ENCODE measurements at places on chromosomes 4 and X.

GRCh38 chr4:44845309-44845708 lies 119.0 kb upstream of the GNPDA2 start:
- DNase-seq: no peak

DNA sequence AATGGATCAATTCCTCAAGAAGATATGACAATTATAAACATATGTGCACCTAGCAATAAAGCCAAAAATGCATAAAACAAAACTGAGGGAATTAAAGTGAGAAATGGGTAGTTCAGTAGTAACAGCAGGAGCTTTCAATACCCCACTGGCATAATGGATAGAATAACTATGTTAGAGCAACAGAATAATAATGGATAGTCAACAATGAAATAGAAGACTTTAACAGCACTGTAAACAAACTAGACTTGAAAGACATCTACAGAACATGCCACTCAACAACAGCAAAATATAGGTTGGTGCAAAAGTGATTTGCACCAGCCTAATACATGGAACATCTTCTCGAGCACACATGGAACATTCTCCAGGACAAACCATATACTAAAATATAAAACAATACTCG lies 20.0 kb upstream of the MBNL3 start:
- DNase-seq: no peak

DNA sequence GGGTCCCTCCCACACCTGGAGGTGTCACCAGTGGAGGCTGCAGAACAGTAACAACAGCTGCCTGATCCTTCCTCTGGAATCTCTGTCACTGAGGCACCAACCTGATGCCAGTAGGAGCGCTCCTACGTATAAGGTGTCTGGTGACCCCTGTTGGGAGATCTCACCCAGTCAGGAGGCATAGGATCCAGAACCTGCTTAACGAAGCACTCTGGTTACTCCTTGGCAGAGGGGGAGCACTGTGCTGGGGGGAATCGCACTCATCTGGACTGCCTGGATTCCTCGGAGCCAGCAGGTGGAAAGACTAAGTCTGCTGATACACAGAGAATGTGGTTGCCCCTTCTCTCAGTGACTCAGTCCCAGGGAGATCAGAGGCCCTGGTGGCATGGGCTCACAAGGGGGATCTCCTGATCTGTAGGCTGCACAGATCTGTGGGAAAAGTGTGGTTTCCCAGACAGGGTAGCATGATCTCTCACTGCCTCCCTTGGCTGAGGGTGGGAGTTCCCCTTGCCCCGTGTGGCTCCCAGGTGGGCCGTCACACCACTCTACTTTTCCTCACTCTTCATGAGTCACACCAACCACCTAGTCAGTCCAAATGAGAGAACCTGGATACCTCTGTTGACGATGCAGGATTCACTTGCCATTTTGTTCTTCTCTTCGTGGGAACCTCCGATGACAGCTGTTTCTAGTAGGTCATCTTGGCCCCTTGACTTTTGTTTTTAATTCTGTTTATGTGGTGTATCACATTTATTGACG lies 305.9 kb downstream of the IDS start:
- DNase-seq: no peak

DNA sequence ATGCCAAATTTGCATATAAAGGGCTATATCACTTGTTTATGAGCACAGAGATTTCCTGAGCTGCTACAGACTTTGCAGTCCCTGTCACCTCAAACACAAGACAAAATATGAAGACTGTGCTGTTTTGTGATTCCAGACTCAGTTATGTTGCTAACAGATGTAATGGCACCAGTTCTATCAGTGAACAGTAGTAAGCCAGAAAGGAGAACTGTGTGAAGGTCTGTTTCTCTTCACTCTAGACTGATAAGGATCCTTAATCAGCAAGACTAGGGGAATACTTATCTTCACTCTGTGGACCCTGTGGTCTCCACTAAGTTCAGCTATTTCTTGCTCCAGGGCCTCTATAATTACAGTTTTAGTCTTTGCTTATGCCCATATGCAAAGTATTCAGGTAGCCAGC lies 82.7 kb downstream of the ANXA5 start:
- DNase-seq: no peak

- DNase-seq: no peak
Observed at GRCh38 chrX:56974408-56974807, 20.9 kb downstream of the SPIN3 start.

DNA sequence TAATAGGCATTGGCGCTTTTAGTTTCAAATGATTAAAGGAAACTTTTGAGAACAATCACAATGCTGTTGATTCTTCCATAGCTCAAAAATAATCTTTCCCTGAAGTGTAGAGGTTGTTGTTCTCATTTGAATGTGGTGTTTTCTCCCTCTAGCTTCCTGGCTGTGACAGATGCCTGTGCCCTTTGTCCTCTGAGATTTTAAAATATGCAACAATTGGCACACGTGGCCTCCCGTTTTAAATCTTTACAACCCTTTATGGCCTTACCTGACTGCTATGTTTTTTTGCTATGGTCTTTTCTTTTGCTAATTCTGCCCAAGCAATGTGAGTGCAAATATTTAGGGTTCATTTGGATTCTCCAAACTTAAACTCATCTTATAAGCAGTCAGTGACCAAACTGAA lies 22.9 kb upstream of the CASK start:
- no peak for DNase-seq

DNA sequence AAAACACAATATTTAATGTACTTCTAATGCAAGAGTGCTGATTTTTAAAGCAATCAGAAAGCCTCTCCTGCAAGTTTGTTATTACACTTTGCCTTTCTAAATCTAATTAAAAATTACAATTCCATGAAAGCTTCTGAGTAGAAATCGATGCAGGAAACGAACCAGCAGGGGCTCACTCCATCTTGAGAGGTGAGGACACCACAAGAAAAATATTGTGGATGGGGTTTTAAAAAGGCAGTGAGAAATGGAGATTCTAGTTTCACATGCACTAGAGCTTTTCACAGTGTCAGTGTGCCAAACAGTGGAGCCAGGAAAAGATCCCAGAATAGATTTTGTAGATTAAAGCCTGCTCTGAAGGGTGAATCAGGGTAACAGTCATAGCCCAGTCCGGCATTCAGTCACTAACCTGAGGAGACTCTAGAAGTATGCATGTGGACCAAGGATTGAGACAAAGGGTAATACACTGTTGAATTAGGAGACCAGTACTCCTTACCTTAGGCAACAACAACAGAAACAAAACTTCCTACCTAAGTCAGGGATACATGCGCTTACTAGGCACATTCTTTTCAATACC lies 362.3 kb downstream of the NAF1 start:
- no peak for DNase-seq

- DNase-seq: no peak
Observed at GRCh38 chrX:63283348-63283747, 67.8 kb downstream of the SPIN4 start.

- DNase-seq: no peak
Observed at GRCh38 chrX:108640817-108641216, 95.5 kb downstream of the IRS4 start.

DNA sequence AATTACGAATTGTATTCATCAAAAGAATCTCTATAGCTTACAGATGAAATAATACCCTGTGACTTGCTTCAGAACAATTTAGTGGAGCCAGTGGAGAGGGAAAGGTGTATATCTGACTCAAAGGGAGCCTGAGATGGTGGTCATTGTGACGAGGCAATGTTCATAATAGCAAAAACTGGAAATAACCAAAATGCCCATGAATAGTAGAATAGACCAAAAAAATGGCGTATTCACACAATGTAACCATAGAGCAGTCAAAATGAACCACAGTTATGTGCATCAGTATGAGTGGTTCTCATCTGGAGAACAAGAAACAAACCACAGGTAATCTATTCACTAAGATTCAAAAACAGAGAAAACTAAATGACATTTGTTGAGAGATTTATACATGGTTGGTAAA lies 125.3 kb upstream of the CLNK start:
- no peak for DNase-seq

DNA sequence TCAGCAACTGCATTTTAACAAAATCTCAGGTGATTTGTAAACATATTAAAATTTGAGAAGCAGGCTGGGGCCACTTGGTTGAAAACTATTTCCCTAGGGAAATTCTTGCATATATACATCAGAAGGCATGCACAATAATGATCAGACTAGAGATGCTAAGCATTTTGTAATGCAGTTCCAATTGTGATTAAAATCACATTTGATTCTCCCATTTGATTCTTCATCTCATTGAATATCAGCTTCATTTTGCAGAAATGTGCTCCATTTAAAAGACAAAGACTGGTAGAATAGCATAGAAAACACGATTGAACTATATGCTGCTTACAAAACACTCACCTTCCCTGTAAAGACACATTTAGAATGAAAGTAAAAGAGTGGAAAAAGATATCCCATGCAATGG lies 32.4 kb upstream of the FHIP1A start:
- DNase-seq: no peak

GRCh38 chr4:151173871-151174270 lies 74.4 kb downstream of the RPS3A start:
- no peak for DNase-seq

GRCh38 chr4:157315968-157316367 lies 95.4 kb downstream of the GRIA2 start:
- no peak for DNase-seq

DNA sequence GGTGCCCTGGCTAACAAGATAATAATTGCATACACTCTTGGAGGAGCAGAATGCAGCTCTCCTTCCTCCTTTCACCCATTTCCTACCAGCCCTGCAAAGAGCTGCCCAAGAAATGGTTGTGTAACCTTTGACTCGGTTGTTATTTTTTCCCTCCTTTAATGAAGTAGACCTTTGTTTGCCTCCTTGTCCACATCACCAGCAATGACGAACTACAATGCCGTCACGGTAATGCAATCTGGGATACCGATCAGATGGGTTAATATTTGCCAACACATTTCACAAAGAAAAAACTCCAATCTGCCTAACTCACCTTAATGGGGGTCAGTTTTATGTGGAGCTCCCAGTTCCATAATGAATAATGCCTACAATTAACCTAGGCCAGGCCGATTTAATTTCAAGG lies 32.0 kb downstream of the GPRIN3 start:
- DNase-seq: no peak

DNA sequence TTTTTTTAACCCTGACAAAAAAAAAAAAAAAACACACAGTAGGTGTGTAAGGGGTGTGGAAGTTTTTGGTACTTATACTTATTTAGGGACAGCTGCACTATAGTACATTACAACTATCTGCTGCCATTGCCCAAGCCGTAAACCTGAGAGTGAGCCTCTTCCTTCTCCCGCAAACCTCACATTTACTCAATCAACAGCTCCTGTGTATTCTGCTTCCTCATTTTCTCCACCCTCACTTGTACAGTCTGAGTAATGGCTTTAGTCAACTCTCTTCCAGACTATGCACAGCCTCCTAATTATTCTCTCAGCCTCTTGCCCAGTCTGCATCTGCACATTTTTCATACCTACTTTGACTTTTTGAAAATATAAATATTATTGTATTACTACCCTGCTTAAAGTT lies 362.0 kb downstream of the ADAM29 start:
- no peak for DNase-seq

DNA sequence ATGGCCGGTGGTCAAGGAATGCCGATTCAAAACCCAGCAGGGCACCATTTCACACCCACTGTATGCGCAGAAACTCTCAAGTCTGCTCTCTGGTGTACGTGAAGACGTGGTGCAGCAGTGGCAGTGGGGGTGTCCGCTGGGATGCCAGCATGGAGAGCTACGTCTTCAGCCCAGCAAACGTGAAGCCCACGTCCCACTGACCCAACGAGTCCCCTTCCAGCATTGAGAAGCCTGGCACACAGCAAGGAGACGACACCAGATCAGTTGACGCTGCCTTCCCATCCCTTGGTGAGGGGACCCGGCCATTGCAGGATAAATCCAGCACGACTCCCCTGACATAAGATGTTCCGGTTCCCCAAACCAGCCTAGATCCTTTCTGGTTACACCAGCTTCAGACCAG lies 2.2 kb upstream of the PLXNB3 start:
- DNase-seq: peak; percentile 10

- no peak for DNase-seq
Observed at GRCh38 chr4:119897260-119897659, 169.4 kb downstream of the MAD2L1 start.

DNA sequence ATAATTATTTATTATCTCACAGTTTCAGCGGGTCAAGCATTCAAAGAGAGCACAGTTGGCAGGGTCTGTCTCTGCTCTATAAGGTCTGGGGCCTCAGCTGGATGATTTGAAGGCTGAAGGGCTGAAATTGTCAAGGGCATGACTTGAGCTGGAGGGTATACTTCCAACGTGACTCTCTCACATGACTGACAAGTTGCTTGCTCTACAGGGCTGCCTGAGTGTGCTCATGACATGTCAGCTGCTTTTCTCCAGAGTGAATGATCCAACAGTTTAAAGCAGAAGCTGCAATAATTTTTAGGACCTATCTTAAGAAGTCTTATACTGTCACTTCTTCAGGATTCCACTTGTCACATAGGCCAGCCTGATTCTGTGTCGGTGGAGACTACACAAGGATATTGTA lies 51.2 kb downstream of the TIGD2 start:
- DNase-seq: no peak

- DNase-seq: no peak
Observed at GRCh38 chr4:23929248-23929647, 39.4 kb upstream of the PPARGC1A start.

DNA sequence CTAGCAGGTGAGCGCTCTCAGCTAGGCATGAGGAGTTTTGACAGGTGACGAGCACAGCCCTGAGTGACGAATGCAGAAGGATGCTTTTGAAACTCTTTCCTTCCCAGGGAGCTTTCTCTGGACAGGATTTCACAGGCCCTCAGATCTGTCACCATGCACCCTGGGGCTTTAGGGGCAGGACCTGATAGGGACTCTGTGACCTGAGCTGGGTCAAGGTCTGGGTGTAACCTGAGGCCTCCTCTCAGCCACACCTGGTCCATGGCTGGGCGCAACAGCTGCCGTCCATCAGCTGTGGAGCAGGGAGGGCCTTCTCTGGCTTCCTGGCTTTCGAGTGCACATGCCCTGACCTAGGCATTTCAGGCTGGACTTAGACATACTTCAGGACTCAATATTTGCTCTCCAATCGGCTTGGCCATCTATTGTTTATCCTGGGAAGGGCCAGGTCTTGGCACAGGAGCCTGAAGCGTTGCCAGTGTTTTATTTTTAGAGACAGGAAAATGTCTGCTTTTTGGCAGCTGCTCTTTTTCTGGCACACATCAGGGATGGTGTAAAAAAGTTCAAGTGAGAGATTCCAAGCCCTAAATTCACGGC lies 56.4 kb downstream of the C4orf51 start:
- no peak for DNase-seq

DNA sequence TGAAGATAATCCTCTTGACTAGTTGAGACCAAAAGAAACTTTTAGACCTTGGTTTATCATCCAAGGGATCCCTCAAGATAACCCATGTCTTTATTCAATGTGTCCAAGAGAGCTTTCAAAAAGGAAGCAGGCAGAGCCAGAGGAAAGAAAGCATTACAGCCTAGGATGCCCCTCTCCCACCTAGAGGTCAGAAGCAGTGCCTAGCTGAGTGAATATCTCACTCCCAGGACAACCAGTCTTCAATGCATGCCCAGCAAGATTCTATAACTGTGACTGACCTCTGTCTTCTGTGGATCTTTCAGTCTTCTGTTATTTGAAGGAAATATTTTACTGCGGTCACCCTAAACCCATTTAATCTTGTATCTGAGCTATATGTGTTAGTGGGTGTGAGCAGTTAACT lies 537.2 kb upstream of the CPEB2 start:
- no peak for DNase-seq

Measured in head of caudate nucleus (tissue), 42 donors.